ENCODE measurements at places on chromosomes 13 and 19.

DNA sequence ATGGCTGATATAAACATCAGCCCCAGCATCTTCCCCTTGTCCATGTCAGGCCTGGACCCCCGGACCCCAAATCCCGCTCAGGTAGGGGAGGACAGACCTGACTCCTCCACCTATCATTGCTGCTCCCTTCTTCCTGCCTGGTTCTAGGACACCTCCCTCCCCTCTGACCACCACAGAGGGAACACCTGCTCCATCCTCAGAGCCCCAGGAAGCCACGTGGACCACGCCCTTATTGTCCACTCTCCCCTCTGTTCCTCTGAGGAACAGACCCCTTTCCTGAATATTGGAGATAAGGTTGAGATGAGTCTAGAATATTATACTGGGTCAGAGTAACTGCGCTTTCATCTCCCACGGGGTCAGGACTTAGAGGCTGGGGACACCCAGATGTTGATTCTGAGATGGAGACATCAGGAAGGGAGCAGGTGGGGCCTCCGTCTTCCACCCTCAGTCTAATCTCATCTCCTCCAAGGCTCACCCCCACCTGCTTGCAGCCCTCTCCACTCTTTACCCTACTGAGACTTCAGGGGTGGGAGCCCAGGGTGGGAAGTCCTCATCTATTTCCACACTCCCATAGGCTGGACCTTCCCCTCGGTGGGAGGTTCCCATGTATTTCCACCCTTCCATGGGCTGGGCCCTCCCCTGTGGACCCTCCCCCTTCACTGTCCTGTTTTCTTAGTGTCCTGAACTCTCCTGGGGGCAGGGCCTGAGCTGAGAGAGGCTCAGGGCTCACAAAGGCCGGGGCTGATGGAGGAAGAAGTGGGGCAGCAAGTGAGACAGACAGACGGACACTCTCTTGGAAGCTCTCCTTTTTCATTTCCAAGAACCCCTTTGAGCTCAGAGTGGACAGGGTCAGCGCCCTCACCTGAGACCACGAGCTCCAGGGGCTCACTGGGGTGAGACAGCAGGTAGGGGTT, 2.7 kb downstream of the LILRA4 start:
- no peak for DNase-seq

- DNase-seq: peak; percentile 85
These were observed at the start of gene TSHZ3 for GRCh38 chr19:31349160-31349881. TSHZ3 (minus strand) TSS chr19:31349436; CDS start chr19:31349219, 217 bp downstream.

DNA sequence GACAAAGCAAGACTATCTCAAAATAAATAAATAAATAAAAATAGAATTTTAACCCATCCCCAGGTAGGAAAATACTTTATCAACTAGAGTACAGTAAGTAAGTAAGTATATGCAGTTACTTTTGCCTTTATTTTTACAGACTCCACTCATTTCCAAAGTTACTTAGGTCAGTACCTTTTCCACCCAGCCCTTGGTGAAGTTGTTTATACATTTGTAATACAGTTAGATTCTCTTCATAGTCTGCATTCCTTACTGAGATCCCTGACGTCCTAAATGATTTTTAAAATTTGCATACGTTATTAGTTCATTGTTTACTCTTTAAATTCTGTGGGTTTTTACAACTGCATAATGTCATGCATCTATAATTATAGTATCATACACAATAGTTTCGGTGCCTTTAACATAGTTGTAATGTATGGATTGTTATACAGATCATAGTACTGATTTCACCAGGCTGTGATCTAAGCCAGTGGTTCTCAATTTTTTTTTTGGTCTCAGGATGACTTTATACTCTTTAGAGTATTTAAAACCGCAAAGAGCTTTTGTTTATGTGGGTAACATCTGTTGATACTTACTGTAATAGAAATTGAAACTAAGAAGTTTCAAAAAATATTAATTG, 10.4 kb downstream of the SETDB2 start:
- no peak for DNase-seq

GRCh38 chr13:78046331-78046730, 127.7 kb upstream of the EDNRB start:
- DNase-seq: no peak

- peak; percentile 53 for DNase-seq
These were observed 60.1 kb upstream of the MYCBP2 start for GRCh38 chr13:77386880-77387606.

GRCh38 chr13:46642254-46642653, 89.3 kb downstream of the LRCH1 start:
- DNase-seq: no peak

DNA sequence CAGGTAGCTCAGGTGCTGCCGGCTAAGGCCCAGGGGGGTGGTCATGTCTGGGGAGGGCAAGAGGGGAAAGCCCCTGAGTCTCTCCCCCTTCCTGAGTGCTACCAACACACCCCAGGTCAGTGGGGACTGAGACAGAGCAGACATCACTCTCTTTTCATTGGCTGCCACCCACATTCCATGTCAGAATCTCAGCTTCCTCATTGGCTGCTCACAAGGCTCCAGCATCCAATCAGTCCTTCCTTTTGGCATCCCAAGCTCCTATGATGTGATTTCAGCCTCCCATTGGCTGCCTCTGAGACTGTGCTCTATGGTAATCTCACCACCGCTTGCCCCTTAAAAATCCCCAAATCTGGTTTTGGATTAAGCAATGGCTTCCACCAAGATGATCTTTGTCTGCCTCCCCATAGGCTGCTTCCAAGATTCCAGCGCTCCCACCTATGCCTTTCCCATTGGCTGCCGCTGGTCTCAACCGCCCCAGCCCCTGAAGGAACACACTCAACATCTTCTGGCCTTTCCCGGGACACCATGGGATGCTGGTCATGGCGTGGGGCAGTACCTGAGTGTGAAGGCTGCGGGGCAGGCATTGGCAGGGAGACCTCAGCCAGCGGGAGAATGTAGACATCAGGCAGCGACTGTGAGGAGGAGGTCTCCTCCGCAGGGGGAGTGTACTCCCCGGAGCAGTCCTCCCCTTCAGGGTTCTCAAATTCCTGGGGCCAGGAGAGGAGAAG, 2.0 kb downstream of the LMTK3 start:
- no peak for DNase-seq

- DNase-seq: no peak
These were observed 6.3 kb downstream of the THSD1 start for GRCh38 chr13:52399708-52400107.

- no peak for DNase-seq
These were observed 51.0 kb downstream of the WDFY2 start for GRCh38 chr13:51635137-51635878.

DNA sequence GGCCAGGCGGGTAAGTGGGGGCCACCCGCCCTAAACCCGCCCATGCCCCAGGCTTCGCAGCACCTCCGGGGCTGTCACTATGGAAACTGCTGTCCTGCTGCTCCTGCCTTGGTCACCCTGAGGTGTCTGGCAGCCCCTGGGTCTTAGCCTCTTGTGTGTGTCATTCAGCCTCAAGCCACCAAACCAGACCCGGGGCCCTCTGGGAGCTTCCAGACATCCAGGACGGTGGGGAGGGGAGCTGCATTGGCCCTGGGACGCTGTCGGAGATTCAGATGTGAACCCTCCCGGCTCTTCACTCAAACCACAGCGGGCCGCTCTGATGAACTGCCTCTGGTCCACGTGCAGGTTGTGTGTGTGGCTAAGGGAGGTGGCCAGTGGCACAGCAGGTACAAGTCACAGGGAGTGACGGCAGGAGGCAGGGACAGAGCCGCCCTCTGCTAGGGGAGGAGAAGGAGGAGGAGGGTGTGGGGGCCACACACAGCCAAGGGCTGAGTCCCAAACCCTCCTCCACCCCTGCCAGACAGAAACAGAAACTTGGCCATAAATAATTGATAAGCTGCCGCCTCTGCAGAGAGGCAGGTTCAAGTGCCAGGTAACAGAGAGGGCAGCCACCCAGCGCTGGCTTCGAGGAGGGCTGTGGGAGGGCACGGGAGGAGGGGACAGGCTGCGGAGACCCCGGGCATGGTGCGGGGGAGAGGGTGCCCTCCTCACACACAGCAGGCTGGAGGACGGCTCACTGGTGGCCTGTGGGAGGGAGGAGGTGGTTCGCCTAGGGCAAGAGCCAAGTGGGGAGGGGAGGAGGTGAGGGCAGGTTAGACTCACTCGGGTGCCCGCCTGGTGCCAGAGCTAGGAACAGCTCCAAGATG, 8.0 kb downstream of the NANOS3 start:
- no peak for DNase-seq

DNA sequence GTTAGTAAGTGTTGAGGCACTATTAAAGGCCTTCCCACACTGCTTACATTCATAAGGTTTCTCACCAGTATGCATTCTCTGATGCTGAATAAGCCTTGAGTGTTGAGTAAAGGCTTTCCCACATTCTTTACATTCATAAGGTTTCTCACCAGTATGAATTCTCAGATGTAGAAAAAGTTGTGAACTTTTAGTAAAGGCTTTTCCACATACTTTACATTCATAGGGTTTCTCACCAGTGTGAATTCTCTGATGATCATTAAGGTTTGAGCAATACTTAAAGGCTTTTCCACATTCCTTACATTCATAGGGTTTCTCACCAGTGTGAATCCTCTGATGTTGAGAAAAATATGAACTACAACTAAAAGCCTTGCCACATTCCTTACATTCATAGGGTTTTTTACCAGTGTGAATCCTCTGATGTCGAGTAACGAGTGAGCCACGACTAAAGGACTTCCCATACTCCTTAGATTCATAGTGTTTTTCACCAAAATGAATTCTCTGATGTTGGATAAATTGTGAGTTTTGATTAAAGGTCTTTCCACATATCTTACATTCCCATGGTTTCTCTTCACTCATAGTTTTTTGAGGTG, 24.2 kb downstream of the ZNF829 start:
- DNase-seq: no peak

- DNase-seq: no peak
These were observed 273.4 kb upstream of the MIR17HG start for GRCh38 chr13:91074091-91074490.

DNA sequence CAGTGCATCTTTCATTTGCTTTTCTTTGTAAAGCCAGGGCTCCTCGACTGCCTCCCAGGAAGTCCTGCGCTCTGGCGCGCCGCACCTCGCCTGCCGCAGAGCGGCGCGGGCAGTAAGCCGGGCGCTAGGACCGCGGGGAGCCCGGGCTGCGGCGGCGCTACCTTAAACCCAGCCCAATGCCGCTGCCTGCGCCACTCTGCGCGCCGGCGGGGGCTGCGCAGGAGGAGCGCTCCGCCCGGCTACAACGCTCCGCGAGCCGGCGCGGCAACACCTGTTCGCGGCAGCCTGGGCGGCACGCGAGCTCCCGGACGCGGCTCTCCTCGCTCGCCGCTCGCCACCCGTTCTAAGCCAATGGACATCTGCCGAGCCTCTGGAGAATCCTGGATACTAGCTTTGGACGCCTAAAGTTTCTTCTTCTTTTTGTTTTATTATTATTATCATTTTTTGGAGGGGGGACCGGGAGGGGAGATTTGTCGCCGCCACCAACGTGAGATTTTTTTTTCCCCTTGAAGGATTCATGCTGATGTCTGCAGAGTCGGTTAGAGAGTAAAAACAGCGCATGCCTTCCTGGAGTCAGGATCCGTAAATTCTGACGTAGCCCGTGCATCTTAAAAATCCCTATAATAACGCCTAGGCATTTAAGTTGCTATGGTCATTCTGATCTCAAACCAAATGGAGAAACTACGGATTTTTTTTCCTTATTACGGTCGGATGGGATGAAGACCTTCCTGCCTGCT, at the start of gene FGF9:
FGF9 (plus strand) TSS at position 191 of the 737 bp plus-strand sequence. CDS start 840 bp downstream, outside the sequence.
- peak; percentile 85 for DNase-seq

- DNase-seq: no peak
These were observed 20.0 kb upstream of the WTIP start for GRCh38 chr19:34461375-34462100.

DNA sequence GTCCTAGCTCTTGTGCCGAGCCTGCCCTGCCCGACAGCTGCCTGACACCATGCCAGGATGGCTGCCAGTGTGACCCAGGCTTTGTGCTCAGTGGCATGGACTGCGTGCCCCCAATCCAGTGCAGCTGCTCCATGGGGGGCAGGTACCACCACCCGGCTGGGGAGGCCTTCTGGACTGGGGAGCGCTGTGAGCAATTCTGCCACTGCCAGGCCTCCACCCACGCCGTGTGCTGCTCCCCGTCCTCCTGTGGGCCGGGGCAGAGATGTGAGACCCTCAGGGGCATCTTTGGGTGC, 9.4 kb upstream of the FXYD3 start:
- no peak for DNase-seq

GRCh38 chr13:19713186-19713965, 69.4 kb downstream of the PSPC1 start:
- DNase-seq: no peak

DNA sequence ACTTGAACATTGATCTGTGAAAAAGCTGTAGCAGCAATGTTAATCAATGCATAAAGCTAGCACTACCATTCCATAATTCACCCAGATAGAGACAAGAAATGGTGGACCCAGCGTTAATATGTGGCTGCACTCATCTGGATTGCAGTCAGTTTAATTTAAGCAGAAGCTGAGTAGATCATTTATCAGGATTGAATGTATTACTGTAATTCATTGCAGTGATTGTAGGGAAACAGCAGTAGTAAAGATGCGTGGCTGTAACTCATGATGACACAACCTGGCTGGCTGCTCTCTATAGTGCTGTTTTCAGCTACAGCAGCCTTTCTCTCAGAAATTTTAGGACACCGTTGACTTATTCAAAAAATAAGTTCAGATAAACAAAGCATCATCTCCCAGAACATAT, 499.5 kb upstream of the SLITRK6 start:
- no peak for DNase-seq
